ENCODE measurements at places on chromosomes 13 and 19.

DNA sequence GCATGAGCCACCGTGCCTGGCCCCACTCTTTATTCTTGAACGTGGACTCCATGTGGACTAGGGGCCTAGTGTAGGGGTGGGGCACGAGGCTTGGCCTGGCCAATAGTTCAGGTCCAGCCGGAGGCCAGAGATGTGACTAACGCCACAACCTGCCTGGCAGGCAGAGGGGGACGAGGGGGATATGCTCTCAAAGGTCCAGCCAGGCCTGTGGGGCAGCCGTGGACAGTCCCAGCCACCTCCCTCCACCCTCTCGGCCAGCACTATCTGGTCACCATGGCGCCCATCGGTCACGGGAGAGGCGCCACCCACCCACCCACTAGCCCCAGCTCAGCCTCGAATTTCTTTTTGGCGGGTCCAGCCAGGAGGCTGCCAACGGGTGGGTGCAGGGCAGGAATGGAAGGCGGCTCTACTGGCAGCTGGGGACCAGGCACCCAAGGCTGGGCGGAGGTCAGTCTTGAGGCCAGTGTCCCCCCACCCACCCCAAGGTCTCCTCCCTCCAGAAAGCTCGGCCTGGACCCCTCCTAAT is 2.2 kb upstream of the CERS1 start:
- DNase-seq, result no peak

DNA sequence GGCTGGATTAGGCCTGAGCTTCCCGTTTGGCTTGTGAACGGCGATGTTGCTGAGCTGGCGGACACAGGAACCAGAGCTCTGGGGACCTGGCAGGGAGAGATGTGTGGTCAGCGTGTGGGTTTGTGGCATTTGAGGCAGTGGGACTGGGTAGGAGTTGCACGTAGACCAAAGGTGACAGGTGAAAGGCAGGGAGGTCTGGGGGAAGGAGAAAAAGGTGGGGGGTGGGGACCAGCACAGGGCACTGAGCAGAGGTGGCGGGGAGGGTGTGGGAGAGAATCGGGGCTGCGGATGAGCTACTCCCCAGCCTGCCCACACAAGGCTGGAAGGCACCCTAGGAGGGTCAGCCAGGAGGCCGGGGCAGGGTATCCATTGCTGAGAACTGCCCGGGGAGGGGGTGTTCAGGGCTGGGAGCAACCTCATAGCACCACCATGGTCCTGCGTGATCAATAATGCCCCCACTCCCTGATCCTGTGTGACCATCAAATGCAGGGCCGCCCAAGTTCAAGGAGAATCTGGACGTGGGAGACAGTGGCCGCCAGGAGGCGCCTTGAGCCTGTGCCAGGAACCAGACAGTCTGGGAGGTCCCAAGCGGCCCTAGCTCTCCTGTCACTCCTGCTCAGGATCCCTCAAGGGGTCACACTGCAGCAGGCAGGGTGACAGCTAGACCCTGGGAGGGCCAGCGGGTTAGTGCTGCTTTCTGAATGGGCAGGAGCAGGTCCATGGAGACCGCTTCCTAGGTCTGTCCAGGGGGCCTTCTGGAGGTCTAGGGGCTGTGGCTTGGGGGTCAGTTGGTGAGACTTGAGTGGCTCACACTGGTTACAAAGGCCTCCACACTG is 12.8 kb upstream of the SELENOW start:
- DNase-seq, result no peak

GRCh38 chr13:52862358-52863206 is 14.1 kb upstream of the PCDH8 start:
- no peak for DNase-seq

DNA sequence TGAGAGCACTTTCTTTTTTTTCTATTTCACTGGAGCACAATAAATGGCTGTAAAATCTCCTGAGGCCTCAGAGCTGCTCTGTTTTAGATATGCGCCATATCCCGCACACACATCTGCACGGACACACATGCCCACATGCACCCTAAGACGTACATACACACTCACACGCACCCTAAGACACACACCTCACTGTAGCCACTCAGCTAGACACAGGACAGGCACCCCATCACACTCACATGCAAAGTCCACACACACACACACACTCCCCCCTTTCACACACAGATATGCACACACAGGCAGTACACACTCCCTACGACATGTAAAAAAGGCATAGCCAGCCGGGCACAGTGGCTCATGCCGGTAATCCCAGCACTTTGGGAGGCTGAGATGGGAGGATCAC is 8.8 kb downstream of the ELOF1 start:
- no peak for DNase-seq

GRCh38 chr19:53927739-53928138 is 18.7 kb downstream of the CACNG7 start:
- DNase-seq, result peak; percentile 55

DNA sequence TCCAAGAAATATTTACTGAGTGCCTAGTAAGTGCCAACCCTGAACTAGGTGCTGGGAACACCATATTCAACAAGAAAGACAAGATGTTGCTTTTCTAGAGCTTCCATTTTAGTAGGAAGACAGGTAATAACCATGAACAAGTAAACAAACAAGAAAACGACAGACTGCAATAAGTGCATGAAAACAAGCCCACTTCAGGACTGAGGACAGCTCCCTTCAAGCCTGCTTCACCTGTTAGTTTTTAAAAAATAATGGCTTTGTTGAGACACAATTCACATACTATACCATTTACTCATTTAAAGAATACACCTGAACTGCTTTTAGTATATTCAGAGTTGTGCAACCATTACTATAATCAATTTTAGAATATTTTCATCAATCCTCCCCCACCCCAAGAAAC is 30.4 kb downstream of the CYP4F22 start:
- DNase-seq, result no peak

GRCh38 chr13:64248371-64249065 is 2832.9 kb upstream of the PCDH20 start:
- no peak for DNase-seq

DNA sequence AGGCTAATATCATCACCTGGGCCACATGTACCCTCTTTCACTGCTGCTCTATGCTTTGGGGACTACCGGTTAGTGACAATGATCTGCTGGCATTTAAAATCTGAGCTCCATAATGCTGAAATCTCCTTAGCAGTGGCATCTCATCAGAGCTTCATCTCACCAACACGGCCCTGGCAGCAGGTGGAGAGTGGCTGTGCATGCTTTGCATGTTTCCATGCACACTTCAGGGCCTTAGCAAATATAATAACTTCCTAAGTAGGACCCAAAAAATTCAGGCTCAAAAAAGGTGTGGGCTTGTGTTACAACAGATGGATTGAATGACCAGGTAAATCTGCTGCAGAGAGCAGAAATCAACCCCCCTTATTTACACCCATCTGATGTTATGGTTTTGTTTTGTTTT is 55.2 kb downstream of the ALOX5AP start:
- no peak for DNase-seq

DNA sequence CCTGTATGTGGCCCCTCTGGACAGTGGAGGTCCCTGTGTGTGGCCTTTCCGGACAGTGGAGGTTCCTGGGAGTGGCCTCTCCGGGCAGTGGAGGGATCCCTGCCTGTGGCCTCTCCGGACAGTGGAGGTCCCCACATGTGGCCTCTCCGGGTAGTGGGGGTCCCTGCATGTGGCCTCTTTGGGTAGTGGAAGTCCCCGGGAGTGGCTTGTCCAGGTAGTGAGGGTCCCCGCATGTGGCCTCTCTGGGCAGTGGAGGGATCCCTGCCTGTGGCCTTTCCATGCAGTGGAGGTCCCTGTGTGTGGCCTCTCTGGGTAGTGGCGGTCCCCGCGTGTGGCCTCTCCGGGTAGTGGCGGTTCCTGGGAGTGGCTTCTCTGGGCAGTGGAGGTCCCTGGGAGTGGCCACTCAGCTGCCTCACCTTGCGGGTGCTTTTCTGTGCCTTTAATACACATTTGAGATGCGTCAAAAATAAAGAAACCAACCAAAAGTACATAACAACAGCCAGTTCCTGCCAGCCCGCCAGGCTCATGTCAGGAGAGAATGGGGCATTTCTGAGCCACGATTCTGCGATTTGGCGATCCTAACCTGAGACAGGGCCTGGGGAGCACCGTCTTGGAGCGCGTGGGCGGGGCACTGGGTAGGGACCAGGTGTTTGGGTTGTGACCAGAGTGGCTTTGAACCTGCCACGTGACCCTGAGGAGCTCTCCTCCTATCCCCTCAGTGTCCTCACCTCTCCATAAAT is 194.7 kb downstream of the ZNF536 start:
- no peak for DNase-seq

GRCh38 chr13:57030671-57031070 is 110.0 kb upstream of the PRR20A start:
- no peak for DNase-seq

DNA sequence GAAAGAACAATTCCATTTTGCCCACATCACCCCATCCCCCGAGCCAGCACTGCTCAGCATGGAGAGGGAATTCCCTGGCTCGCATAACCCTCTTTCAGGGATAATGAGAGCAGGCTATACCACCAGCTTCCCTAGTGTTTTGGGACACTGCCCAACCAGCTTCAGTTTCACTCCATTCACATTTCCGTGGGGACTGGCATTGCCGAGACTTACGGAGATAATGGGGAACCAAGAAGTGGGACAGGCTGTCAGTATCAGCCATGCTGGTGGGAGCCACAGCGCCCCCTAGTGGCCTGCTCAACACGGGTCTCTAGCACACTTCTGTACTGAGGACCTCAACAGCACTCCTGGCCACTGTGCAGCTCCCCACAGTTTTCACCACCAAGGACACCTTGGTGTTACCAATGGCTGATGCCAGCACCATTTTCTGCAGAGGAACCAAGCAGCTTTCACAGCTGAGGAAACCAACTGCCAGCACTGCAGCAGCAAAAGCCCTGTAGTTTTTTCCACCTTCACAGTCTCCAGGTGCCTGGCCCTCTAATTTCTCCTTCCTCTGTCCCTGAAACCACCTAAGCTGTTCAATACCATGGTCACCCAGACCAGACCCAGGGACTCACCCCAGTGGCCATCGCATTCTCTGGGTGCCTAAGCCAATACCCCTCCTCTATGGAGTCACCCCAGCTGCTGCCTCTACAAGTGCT is 23.7 kb downstream of the SLC6A16 start:
- DNase-seq, result peak; percentile 67
